ENCODE measurements at places on chromosomes 6 and 20. TPM values are rescaled to one million over a fixed set of nuclear protein-coding genes. Genes with fewer than 3 reads are reported as not detected.

GRCh38 chr20:46202766-46203509 is 84.8 kb downstream of the CD40 start:
- DNase-seq = peak; percentile 40

- DNase-seq = no peak
Measured at GRCh38 chr6:116265041-116265829, 11.4 kb upstream of the TSPYL4 start.

DNA sequence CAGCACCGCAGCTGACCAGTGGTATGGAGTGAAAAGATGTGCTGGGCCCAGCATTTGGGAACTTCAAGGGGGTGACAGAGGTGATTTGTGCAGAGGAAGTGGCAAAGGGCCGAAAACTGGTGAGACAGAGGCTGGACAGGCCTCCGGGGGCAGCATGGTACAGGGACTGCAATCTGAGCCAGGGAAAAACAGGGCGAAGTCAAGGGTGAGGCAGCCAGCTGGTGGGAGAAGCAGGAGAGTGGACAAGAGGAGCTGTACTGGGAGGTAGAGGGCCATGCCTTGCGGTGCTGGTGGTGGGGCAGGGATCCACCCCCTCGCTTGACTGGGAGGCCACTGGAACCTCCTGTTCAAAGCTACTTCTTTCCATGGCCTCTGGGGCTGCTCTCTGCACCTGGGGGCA is 7.3 kb upstream of the GFRA4 start:
- DNase-seq = no peak

- DNase-seq = peak; percentile 60
Measured at GRCh38 chr6:44655412-44656342, 268.2 kb downstream of the CDC5L start.

GRCh38 chr20:60052322-60052721 is 94.1 kb downstream of the CDH26 start:
- no peak for DNase-seq

DNA sequence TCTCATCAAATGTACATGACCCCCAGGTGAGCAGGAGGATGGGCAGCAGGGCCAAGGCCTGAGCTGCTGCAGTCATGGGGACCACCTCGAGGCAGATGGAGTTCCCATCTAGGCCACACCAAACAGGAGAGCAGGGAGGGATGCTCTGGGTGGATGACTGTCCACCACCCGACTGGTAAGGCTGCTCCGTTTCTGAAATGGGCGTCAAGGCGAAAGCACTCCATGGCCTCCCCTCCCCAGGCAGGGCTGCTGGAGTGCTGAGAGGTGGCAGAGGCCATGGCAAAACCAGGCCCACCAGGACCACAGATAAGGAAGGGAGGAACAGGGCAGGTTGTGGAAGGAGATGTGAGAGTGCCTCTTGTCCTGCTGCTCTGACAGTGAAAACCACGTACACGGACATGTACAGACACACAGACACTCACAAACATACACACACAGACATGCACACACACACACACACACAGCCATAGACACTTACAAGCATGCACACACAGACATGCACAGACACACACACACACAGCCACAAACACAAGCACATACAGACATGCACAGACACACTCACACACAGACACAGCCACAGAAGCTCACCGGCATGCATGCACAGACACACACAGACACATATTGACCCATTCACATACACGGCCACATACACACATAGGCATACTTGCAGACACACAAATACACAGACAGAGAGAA is 93.2 kb downstream of the PSMG4 start:
- DNase-seq = no peak

DNA sequence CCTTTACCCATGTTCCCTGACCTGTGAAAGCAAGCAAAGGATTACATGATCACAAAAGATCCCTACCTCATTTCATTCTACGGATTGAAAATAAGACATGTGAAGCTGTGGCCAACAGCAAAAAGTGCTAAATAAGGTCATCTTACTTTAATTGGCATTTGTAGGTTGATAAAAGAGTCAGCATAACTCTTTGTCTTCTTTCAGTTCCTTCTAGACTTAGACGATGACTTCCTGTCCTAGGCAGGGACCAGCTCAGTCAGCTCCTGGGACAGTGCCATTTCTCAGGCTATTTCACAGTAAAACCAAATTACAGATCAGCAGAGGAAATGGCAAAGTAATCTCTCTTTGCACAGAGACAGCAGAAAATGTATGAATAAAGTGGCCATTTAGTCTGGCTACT is 480.7 kb downstream of the RFPL4B start:
- peak; percentile 47 for DNase-seq

DNA sequence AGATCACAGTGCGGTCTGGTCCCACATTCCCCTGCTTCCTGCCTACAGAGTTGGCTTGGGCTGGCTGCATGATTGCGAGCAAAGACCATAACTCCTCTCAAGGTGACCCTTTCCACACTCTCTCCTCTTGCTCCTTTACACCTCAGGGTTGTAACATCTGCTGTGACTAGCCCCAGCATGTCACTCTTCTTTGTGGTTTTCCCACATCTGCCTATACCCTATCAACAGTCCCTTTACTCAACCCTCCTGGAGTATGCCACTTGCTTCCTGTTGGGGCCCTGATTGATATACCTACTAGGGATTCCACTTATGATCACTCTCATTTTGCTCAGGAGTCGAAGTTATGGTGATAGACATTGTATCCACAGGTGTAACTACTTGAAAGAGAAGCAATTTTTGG is 58.9 kb upstream of the SGK1 start:
- no peak for DNase-seq

DNA sequence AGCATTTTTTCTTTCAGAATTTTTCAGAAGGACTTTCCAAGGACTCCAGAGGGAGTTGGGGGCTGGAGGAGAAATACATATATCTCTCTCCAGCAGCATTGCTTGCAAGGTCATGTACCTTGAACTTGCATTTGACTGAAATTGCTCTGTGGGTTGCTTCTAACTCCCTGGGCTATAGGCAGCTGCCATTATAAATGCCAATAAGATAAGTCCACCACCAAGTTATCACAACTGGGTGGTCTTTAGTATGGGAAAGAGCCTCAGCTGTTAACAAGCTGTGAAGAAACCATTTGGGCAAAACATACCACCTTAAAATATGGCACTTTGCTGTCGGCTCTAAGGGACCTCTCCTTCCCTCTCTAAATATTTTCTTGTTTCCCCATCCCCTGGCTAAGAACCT is 20.9 kb upstream of the CITED2 start:
- DNase-seq = no peak

DNA sequence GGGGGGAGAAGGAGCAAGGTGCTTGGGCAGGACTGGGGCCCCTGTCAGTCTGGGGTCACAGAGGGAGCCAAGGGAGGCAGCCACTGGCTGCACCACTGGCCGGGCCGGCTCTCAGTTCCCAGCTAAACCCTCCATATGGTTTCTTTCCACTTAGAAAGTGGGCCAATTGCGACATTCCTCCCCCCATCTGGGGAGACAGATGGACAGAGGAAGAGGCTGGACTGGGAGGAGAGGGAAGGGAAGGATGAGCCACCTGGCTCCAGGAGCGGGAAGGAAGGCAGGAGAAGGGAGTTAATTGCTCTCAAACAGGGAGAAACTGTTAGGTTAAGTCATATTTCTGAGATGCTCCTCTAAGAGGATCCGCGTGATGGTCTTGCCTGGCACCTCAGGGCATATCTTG is 82.2 kb downstream of the GRM4 start:
- no peak for DNase-seq

DNA sequence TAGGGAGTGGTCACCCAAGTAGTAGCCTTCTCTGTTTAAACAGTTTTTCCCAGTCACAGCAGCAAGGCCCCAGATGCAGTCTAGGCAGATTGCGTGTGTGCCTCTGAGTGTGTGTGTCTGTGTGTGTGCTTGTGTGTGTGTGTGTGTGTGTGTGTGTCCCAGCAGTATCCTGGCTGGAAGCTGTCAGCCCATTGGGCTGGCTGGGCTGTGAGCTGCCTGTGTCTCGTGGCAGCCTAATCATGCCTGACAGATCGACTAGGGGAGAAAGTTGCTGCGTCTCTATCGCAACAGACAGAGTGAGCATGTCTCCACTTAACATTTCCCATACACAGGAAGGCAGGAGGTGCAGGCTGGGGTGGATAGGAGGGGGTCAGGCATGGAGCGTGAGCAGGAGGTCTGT is 42.9 kb upstream of the LRFN2 start:
- DNase-seq = no peak

DNA sequence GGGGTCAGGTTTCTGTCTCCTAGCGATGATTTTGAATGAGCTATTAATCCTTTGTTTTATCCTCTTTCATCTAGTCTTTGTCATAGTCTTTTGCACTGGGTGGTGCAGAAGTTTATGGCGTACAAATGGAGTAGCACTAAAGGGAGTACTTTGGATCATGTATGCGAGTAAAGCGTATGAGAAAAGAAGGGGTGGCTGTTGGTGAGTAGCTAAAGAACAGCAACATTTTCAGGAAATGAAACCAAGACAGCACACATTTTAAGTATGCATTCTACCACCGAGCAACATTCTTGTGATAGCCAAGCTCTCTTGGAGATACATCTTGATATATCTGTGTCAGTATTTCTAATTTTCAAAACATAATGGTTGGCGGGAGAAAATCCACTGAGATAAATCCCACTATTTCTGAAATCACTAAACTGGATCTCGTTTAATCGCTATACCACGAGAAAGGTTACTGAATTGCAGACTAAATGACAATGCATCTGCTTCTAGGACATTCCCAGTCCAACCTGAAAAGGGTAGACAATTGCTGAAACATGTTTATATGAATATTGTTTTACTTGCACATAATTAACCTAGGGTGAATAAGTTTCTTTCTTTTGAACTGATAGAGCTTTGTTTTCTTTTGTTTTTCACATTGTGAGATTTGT is 196.1 kb downstream of the TRIM27 start:
- DNase-seq = no peak

The SNAP25 gene
- polyA plus RNA-seq = 11.7 TPM

The IL20RA gene
- 31.0 TPM for polyA plus RNA-seq

The LRRC73 gene
- not detected for polyA plus RNA-seq

The SPATA25 gene
- not detected for polyA plus RNA-seq

The KCNQ2 gene
- polyA plus RNA-seq = 2.6 TPM

The ETV7 gene
- 0.14 TPM for polyA plus RNA-seq

The EYA2 gene
- polyA plus RNA-seq = not detected

The TCP11 gene
- polyA plus RNA-seq = 0.74 TPM

The TFAP2D gene
- polyA plus RNA-seq = not detected

The IPCEF1 gene
- polyA plus RNA-seq = not detected

Measured in muscle of arm (tissue), 14 donors.